ENCODE measurements at places on chromosomes 7 and 10.

DNA sequence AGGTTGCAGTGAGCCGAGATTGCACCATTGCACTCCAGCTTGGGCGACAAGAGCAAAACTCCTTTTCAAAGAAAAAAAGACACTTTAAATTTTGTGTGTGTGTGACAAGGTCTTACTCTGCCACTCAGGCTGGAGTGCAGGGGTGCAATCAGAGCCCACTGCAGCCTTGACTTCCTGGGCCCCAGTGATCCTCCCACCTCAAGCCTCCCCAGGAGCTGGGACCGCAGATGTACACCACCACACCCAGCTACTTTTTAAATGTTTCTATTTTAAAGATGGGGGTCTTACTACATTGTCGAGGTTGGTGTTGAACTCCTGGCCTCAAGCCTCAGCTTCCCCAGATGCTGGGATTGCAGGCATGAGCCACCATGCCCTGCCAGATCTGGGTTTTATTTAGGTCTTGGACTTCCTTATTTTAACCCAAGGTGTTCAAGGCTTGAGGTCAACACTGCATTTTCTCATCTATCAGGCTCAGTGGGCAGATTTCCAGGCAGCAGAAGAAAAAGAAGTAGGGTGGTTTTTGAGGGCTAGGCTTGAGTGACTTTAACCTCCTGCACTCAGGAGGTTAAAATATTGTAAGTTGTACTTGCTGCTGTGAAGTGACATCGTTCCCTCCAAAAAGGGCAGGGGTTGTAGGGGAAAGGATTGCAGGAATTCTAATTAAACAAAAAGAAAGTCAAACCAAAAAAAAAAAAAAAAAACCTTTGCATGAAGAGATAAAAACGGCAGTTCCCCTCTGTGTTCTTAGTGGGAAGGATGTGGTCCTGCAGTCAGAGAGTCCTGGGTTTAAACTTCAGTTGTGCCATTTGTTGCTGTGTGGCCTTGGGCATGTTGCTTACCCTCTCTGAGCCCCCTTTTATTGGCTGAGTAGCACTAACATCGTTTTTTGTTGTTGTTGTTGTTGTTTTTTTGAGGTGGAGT, 71.5 kb downstream of the CARD11 start:
- no peak for ATAC-seq

DNA sequence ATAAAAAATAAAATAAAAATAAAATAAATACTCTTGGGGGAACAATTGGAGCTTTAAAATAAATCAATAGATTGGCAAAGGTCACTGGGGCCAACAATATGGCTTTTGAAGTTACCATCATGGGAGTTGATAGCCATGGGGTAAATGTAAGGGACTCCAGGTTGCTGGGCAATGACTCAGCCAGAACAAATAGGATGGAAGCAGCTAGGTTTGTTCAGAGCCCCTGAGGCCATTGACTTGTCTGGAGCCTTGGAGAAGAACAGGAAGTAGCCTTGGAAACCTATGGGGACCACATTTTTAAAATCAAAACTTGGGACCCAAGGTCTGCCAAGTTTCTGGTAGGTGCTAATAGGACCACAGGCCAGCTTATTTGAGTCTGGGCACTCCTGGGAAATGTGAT, 20.2 kb upstream of the FRA10AC1 start:
- no peak for ATAC-seq

GRCh38 chr7:4188651-4189050, 493.4 kb upstream of the FOXK1 start:
- ATAC-seq = no peak

- ATAC-seq = no peak
Observed at GRCh38 chr10:110416776-110417711, 80.7 kb upstream of the DUSP5 start.

GRCh38 chr7:98808751-98809460, 60.9 kb downstream of the TMEM130 start:
- no peak for ATAC-seq

DNA sequence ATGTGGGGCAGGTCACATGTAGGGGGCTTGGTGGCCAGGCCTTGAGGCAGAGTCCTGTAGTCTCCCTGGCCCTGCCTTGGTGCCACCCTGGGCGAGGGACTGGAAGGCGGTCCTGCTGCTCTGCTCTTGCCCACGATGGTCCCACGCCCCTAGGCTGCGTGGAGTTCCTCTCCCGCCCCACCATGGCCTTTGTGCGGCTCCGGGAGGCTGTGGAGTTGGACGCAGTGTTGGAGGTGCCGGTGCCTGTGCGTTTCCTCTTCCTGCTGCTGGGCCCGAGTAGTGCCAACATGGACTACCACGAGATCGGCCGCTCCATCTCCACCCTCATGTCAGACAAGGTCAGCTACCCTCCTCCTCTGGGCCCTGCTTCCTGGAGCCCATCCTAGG, 10.0 kb downstream of the FASTK start:
- no peak for ATAC-seq

GRCh38 chr10:22854935-22855421, 72.9 kb upstream of the ARMC3 start:
- ATAC-seq = no peak

- ATAC-seq = peak; percentile 62
Observed at GRCh38 chr7:93202594-93203250, 23.5 kb downstream of the HEPACAM2 start.

DNA sequence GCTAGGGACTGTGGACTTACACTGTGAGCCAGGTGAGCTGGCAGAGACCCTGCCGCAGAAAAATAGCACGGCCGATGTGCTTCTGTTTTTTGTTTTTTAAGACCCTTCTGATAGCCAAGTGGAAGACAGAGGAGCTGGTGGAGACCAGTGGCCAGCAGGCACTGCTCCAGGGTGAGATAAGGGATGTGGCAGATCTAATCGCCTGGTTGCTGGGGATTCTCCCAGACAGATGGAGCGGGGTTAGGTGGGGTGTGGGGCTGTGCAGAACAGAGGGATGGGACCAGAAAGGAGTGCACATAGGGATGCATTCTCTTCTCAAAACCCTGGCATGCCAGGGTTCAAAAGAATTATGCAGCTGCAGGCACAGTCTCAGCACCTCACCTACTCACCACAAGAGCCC, 82.2 kb downstream of the VOPP1 start:
- peak; percentile 37 for ATAC-seq

DNA sequence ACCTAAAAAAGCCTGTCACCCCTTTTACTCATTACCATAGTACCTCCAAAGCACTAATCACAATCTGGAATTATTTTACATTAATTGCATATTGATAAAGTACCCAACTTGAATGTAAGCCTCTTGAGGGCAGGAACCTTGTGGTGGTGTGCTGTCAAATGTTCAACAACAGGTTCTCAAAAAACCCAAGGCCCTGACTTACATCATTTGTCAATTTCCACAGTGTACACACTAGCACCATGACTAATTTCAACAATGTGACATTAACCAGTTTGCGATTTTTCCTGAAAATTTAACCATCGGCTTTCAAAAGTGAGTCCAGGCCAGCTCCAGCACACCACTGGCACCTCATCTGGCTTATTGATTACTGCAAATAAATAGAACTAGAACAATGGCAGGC, 87.5 kb downstream of the SVOPL start:
- no peak for ATAC-seq

DNA sequence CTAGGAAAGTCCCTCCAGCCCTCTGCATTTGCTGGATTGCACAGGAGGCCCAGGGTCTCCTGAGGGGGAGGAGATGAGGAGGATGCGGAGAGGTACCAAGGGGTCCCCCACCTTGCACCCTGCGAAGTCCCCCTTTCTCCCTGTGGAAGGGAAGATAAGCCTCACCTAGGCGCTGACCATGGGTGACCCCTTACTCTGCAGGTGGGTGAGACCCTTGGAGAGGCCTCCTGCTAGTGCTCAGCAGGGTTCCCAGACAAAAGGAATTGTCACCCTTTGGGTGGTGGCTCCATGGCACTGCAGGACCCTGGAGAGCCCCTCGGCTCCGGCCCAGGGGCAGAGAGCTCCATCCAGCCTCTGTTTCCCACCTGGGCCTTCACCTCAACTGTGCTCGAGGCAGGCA, 107.0 kb upstream of the RET start:
- ATAC-seq = no peak

- no peak for ATAC-seq
Observed at GRCh38 chr7:72326811-72327210, 85.3 kb downstream of the CALN1 start.

DNA sequence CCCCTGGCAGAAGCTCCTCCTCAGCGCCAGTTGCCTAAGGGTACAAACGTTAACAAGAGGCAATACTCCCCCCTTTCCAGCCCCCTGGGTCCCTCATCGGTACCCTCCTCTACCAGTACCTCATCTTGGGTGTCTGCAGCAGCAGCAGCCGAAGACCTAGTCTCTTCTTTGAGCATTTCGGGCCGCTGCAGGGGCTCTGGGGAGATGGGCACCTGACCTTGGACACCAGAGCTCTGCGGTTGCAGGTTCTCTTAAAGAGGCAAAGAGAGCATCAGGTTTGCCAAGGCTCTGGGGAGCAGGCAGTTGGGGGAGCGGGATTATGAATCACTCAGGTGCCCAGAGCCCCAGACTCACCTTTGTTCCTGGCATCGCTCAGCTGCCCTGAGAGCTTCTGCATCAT, 3.5 kb downstream of the FBXL15 start:
- no peak for ATAC-seq

DNA sequence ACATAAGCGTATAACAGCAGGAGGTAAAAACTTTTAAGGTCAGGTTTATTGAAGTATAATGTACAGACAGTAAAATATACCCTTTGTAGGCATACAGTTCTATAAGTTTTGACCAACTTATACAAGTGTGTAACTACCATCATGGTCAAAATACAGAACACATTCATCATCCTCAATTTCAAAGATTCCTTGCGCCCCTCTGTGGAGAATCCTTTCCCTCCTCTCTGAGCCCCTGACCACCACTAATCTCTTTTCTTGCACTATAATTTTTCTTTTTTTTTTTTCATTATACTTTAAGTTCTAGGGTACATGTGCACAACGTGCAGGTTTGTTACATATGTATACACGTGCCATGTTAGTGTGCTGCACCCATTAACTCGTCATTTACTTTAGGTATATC, 58.1 kb upstream of the CTTNBP2 start:
- no peak for ATAC-seq

- peak; percentile 89 for ATAC-seq
Observed at GRCh38 chr10:29535012-29535777, 99.6 kb downstream of the SVIL start.

DNA sequence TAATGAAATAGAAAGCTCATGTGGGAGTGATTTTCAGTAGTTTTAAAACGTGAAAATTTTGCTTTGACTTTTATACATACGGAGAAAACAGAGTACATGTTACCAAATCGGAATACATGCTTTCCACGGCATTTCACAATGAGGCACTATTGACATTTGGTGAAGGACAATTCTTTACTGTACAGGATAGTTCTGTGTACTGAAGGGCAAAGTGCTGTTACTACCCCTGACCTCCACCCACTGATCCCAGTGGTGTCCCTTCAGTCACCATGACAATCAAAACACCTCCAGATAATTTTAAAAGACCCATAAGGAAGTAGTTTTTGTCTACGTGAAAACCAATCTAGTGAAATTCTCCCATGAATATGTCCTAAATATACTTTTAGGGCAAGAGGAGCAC, 33.1 kb upstream of the ANK3 start:
- ATAC-seq = no peak

DNA sequence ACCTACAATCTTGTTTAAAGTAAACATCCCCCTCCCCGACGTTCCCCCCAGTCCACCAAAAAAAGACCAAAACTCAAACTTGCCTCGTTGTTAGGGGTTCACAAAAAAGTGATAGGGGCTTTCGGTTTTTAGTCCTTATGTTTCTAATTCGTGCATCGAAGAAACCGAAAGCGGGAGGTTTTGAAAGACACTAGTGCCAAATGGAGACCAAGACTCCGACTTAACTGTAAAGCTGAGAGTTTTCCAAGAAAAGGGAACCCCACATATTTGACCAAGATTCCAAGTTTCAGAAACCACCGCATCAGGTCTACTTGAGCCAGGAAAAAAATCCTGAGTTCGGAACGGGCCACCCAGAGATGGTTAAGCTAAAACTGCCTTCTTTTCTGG, 534 bp downstream of the PSMA2 start:
- no peak for ATAC-seq

GRCh38 chr7:20030417-20030816, 186.8 kb downstream of the MACC1 start:
- no peak for ATAC-seq

DNA sequence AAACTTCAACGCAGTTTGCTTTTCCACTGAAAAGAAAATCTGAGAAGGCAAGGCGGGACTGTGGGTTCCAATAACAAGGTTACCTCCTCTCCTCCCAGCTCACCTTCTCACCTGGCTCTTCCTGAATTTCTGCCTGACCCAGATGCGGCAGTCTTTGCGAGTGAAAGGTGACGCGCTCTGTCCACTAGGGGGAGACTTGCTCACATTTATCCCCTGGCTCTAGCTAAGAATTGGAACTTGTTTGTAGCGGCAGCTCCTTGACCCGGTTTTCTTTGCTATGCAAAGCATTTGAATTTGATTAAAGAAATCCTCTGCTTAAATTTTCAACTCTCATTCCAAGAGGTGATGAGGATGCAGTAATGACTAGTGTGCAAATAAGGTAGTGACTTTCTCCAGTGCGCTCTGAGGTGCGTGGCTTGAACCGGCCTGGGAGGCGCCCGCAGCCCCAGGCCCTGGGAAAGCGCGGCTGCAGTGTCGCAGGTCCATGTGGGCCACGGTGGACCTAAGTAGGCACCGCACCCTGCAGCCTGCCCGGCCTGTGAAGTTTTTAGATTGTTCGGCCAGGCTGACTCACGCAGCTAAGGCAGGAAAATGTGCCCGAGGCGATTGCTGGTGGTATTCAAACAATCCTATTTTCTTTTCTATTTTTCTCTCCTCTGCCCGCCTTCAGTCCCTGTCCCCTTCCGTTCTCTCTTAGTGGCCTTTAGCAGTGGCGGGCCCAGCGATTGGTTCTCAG, 336.9 kb upstream of the NPSR1 start:
- peak; percentile 95 for ATAC-seq

GRCh38 chr10:48814933-48815332, 124.7 kb downstream of the LRRC18 start:
- no peak for ATAC-seq

DNA sequence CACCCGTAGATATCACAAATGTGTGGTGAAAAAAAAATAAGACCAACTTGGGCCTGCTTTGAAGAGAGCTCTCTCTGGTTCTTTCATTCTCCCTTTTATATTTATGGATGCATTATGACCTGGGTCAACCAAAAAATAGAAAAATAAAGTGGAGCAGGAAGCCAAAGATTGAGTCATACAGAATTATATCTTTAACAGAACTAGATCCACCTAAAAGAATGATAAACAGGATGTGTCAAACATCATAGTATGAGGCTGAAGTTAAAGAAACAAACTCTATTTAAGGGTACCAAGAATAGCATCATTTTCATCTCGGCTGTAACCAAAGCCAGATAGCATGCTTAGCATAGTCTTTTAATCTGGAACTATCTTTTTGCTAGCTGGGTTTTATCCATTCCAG, 28.8 kb upstream of the NMT2 start:
- peak; percentile 68 for ATAC-seq

DNA sequence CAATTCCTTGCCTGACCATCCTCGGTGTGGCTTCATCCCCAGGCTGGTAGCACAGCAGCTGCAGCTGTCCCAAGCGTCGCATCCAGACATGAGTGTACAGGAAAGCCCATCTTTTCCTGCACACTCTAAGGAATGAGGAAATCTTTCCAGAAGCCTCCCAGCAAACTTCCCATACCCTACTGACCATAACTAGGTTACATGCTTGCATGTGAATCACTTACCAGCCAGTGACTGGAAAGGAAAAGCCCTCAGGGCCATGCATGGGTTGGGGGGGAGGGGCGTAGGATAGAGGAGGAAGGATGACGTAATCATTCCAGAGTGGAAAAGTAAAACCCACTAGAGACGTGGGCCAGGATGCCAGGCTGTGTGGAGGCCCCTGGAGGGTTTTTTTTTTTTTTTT, 18.9 kb upstream of the ZNF212 start:
- ATAC-seq = no peak

- ATAC-seq = peak; percentile 84
Observed at GRCh38 chr7:128869138-128869943, 6.7 kb downstream of the ATP6V1F start.

GRCh38 chr7:80060218-80060806, 74.3 kb upstream of the GNAI1 start:
- peak; percentile 79 for ATAC-seq
